ENCODE measurements at places on chromosomes 11 and 22.

DNA sequence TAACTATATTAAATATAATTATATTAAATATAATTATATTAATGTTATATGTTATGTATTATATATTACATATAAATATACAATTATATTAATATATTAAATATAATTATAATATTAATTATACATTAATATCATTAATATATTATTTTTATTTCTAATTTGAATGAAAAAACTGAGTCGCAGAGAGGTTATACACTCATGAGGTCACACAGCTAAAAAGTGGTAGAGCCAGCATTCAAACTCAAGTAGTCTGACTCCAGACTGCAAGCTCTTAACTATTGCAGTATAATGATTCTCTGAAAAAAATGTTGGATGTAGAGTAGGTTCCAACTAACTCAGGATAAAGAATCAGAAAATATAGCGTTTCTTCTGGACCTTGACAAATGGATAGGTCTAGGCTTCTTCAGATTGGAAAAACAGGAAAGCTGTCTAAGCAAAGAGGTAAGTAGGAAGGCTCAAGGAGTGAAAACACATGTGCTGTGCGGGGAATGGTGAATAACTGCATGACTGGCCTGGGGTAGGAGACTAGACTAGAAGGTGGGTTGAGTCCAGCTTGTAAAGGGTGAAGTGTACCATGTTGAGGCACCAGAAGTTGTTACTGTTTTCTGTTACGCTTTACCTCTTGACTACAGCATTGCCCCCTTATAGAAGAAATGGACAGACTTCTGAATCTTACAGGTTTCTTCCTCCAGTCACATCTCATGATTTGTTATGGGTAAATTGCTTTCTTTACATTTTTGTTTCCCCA is 80.3 kb downstream of the TRIM44 start:
- no peak for DNase-seq

GRCh38 chr11:11346303-11346702 is 6.7 kb downstream of the CSNK2A3 start:
- DNase-seq: no peak

GRCh38 chr11:27089746-27090145 is 49.1 kb downstream of the BBOX1 start:
- no peak for DNase-seq

- no peak for DNase-seq
These were observed 53.9 kb upstream of the ANO1 start for GRCh38 chr11:70024036-70024772.

GRCh38 chr11:127339376-127339775 is 338.8 kb upstream of the KIRREL3 start:
- DNase-seq: no peak

- DNase-seq: no peak
These were observed 1.1 kb downstream of the PELI3 start for GRCh38 chr11:66467756-66468155.
